ENCODE measurements at places on chromosomes 16 and 17. TPM values are rescaled to one million over a fixed set of nuclear protein-coding genes. Genes with fewer than 3 reads are reported as not detected.

DNA sequence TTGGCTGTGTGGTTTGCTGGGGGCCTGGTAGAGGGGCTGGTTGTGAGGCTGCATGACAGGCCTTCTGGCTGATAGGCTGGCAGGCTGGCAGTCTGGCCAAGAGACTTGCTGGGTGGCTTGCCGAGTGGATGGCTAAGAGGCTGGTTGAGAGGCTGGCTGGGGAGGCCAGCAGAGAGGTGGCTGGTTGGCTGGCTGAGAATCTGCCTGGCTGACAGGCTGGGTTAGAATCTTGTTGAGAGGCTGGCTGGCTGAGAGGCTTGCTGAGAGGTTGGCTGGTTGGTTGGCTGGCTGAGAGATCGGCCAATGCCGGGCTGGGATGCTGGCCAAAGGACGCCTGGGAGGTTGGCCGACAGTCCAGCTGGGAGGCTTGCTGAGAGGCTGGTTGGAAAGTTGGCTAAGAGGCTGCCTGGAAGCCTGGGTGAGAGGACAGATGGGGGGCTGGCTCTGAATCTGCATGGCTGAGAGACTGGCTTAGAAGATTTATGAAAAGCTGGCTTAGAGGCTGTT is 35.9 kb upstream of the ACSM2B start:
- no peak overlapping the region for H3K4me3 ChIP-seq
- H3K27me3 ChIP-seq, result no peaks in the 10 kb centered on the region
- no peak overlapping the region for H3K27ac ChIP-seq
- H3K4me1 ChIP-seq, result no peaks in the 10 kb centered on the region

GRCh38 chr16:13333336-13333735 is 431.9 kb downstream of the SHISA9 start:
- no peaks in the 10 kb centered on the region for H3K27me3 ChIP-seq
- no peaks in the 10 kb centered on the region for H3K4me1 ChIP-seq
- no peak overlapping the region for H3K4me3 ChIP-seq
- no peaks in the 10 kb centered on the region for H3K36me3 ChIP-seq

DNA sequence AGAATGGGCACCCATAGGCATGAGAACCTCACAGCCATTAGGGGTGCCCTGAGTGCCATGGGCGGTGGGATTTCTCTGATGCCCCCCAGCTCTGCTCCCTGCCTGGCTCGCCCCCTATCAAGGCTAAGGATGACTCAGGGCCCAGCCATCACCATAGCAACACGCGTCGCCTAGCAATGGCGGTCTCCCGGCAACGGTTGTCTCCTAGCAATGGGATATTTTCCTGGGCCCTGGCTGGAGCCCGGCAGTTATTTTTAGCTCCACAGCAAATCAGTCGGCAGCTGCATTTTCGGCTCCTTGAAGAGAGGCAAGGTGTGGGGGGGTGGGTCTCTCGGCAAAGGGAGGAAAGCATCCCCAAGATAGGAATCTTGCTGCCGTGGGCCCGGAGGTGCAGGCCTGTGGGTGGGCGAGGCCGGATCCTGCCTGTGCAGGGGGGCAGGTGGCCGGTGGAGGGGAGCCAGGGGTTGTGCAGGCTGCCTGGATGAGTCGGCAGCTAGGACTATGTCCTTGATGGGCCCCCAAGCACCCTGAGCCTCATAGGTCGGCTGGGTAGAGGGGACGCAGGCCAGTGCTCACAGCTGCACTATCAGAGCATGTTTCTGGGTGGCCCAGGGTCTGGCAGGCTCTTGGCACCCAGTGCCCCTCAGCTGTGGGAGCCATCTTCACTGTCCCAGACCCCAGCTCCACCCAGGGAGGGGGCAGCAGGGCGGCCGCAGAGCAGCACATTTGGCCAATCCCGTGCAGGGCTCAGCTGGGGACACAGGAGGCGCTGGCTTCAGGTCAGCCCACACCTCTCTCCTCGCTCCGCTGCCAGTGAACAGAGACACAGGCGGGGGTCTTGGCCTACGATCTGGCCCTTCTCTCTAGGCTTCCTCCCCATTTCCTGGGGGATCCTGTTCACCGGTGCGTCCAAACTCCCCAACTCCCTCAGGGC is 4.2 kb upstream of the FBXL16 start:
- no peaks in the 10 kb centered on the region for H3K36me3 ChIP-seq
- peak; percentile 100 for DNase-seq
- H3K4me3 ChIP-seq, result peak overlapping the region; percentile 39
- peaks cover 9% of the 10 kb centered on the region for H3K4me1 ChIP-seq
- H3K27ac ChIP-seq, result no peak overlapping the region
- peaks cover 39% of the 10 kb centered on the region for H3K27me3 ChIP-seq

DNA sequence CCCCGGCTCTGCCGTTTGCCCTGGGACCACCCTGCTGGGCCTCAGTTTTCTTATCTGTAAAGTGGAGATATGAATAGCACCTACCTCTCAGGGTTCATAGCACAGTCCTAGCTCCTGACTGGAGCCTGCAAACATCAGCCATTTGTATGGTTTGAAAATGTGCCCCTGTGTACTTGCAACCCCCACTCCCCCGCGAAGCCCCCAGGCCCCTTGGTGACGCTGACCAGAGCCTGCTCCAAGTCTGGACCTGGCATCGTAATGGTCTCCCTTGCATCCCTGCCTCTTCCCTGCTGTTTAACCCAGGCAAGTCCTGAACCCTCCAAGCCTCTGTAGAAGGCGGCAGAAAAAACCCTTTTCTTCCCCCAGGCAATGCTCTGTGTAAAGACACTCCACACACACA is 128.0 kb downstream of the IRF8 start:
- H3K4me1 ChIP-seq, result no peaks in the 10 kb centered on the region
- H3K27ac ChIP-seq, result no peak overlapping the region
- H3K27me3 ChIP-seq, result peaks cover 7% of the 10 kb centered on the region
- no peaks in the 10 kb centered on the region for H3K36me3 ChIP-seq
- no peak for DNase-seq
- no peak overlapping the region for H3K4me3 ChIP-seq

DNA sequence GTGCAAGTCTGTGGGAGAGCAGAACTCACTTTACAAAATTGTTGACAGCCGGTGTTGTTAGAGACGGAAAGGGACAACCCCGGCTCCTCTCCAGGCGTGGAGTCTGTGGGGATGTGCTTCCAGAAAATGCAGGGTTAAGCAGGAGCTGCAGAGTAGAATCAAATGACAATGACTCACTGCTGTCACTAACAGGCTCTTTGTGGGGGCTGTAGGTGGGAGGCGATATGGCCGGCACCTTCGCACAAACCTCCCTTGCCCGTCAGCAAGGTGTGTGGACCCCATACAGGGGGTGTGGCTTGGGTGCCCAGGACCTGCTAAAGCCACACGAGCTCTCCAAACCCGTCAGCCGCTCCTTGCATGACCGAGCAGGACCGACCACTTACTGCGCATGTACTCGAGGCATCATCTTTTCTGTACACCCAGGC is 5.8 kb downstream of the PDK2 start:
- H3K36me3 ChIP-seq, result peaks cover 24% of the 10 kb centered on the region
- peak; percentile 75 for DNase-seq
- H3K4me1 ChIP-seq, result peaks cover 38% of the 10 kb centered on the region
- no peaks in the 10 kb centered on the region for H3K27me3 ChIP-seq

DNA sequence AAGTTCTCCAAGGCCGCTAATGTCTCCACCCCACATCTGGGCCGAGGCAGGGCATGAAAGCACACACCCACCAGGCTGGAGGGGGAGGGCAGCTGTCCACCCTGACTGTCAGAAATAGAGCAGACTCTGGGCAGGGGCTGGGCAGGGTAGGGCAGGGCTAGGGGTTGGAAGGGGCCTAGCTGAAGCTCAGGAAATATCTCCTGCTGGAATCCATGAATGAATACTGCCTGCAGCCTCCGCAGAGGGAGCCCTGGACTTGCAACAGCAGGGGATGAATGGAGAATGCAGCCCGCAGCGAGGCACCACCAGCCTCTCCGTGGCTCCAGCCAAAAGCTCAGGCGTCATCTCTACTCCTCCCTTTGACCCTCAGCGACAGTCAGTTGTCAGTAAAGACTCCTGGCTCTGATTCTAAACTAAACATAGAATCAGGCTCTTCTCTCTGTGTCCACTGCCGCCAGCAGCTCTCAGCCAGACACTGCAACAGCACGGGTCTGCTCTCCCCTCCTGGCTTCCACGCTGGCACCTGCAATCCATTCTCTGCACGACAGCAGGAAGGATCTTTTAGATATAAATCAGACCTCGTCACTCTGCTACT is 23.9 kb upstream of the NGFR start:
- H3K4me3 ChIP-seq, result no peak overlapping the region
- H3K36me3 ChIP-seq, result no peaks in the 10 kb centered on the region
- peaks cover 56% of the 10 kb centered on the region for H3K27me3 ChIP-seq
- no peaks in the 10 kb centered on the region for H3K4me1 ChIP-seq

GRCh38 chr17:69058165-69058564 is 2.6 kb downstream of the ABCA9 start:
- DNase-seq, result peak; percentile 23
- no peak overlapping the region for H3K4me3 ChIP-seq
- H3K36me3 ChIP-seq, result no peaks in the 10 kb centered on the region
- peaks cover 24% of the 10 kb centered on the region for H3K4me1 ChIP-seq
- H3K27me3 ChIP-seq, result no peaks in the 10 kb centered on the region

GRCh38 chr17:72518753-72519597 is 398.2 kb downstream of the SOX9 start:
- H3K4me1 ChIP-seq, result peaks cover 29% of the 10 kb centered on the region
- H3K27ac ChIP-seq, result no peak overlapping the region
- no peaks in the 10 kb centered on the region for H3K36me3 ChIP-seq
- no peak for DNase-seq
- no peaks in the 10 kb centered on the region for H3K27me3 ChIP-seq
- H3K4me3 ChIP-seq, result no peak overlapping the region

DNA sequence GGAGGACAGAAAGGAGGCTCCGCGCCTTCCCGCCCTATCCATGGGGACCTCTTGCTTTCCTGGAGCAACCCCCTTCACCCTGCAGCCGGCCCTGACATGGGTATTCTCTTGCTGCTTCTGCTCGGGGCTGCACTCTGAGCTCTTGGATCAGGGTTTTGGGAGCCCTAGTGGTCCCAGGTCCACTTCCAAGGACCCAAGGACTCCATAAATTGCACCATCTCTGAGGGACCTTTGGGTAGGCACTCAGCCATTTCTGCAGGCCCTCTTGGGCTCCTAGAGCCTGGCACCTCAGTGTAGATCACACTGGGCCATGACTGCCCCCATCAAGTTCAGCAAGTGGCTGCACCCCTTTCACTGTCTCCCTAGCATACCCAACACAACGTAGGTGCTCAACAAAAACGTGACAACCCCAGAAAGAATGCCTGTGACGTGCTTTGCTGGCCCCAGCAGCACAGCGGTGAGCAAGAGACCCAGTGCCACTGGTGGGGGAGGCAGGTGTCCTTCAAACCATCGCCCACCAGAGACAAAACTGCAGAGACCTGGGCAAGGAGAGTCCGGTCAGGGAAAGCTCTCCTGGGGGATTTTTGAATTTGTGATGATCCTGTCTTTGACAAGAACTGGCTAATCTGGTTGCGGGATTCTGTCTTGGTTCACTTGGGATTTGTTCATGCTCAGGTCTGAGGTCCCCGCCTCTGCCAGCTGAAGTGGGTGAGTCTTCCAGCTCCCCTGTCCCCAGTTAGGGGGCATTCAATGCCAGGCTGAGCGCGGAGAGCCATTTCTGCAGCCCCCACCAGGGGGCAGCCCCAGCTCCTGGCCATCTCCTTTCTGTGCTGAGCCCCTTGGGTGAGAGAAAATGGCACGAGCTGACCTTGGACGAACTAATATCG is 2.5 kb upstream of the RAB11FIP4 start:
- no peak overlapping the region for H3K4me3 ChIP-seq
- no peaks in the 10 kb centered on the region for H3K36me3 ChIP-seq
- no peaks in the 10 kb centered on the region for H3K4me1 ChIP-seq
- no peak overlapping the region for H3K27ac ChIP-seq

DNA sequence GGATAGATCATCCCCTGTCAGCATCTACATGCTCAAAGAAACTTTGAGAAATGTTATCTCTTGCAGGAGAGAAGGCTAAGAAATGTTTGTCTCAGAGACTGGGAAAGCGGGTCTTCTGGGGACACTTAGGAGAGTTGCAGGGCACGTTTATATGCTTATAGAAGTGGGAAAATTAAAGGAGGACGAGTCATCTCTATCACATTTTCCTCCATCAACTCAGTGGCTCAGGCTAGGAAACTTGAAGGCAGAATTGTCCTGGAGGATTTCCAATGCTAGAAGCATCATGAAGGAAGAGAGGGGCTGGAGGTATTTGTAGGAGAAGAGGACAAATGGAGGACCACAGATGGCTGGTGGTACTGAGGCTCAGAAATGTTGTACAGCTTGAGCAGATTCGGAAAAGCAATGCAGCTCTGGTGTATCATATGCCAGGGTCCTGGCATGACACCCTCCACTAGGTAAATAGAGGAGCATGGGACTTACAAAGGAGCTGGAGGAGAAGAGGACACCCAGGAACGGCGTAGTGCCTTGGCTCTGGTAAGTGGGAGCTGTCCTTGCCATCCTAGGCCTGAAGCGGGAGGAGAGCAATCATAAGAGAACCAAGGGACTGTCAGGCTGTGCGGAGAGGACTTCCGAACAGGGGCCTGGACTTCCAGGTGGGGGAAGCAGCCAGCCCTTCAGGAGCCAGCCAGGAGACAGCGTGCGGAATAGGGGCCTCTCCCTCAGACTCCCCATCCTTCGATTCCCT is 4.5 kb upstream of the HS3ST3B1 start:
- H3K4me3 ChIP-seq, result no peak overlapping the region
- no peak overlapping the region for H3K27ac ChIP-seq
- no peaks in the 10 kb centered on the region for H3K27me3 ChIP-seq
- peak; percentile 79 for DNase-seq
- H3K4me1 ChIP-seq, result peaks cover 11% of the 10 kb centered on the region

DNA sequence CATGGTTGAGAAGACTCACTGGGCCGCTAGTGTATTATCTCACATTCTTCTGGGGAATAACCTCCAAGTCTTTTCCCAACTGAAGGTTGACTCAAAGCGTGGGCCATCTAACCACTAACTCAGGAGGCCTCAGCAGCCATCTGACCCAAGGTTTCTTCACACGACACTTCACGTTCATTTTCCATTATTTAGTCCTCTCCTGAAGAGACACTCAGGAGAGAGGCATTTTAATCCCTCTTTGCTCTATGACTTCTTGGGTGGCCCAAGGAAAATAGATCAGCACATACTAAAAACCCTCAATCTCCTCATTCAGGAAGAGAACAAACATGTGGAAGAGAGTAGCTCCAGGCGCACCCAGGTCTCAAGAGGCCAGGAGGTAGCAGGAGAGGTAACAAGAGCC is 252.8 kb upstream of the FOXF1 start:
- no peak overlapping the region for H3K27ac ChIP-seq
- no peak for DNase-seq
- no peaks in the 10 kb centered on the region for H3K4me1 ChIP-seq
- no peaks in the 10 kb centered on the region for H3K27me3 ChIP-seq

DNA sequence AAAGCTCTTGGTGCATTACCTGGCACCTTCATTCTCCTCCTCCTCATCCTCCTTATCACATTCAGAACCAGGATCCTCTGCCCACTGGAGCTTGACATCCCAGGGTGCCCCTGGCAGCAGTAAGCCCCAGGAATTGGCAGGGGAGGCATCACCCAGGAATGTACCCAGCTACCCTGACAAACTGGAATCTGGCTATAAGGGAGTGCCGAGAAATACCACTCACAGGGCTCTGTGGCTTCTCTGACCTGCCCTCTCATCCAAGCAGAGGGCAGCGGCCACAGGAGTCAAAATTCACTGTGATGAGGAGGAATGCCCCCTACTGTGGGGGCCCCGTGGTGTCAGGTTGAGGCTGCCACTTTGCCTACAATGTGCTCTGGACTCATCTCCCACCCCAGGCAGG is 19.6 kb downstream of the MPP3 start:
- peaks cover 46% of the 10 kb centered on the region for H3K36me3 ChIP-seq
- DNase-seq, result no peak
- no peaks in the 10 kb centered on the region for H3K27me3 ChIP-seq
- no peak overlapping the region for H3K27ac ChIP-seq

The ADAP2 gene
- 0.72 TPM for total RNA-seq

The CPHXL2 gene
- not detected for total RNA-seq

The BLTP2 gene
- 171 TPM for total RNA-seq

The DECR2 gene
- 18.1 TPM for total RNA-seq

The KRTAP2-1 gene
- total RNA-seq, result not detected

The RHOT1 gene
- total RNA-seq, result 46.0 TPM

The CHST4 gene
- total RNA-seq, result not detected

The MSLN gene
- total RNA-seq, result 1.2 TPM

The P2RX5 gene
- total RNA-seq, result 0.36 TPM

The KAT8 gene
- 31.8 TPM for total RNA-seq

The ASPA gene
- total RNA-seq, result 0.36 TPM
